ENCODE measurements at places on chromosomes 11 and 22.

DNA sequence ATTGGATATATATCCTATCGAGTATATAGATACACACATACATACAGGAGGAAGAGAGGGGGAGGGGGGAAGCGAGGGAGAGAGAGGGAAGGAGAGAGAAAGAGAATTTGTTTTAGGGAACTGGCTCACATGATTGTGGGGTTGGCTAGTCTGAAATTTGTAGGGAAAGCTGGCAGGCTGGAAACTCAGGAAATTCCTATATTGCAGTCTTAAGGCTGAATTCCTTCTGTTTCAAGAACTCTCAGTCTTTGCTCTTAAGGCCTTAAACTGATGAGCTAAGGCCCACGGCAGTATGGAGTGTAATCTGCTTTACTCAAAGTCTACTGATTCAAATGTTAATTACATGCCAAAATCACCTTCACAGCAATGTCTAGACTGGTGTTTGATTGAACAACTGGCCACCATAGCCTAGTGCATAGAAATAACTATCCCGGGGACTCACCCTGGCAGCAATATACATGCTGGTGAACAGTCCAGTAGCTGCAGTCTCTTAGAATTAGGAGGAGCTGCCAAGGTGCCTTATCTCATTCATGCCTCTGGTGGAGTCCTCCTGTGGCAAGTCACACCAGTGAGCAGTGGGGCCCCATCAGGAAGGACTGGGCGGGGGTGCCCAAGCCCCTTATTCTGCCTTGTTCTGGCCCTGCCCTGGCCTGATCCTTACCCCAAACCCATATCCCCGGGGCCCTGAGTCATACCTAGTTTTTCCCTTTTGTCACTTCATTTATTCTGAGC lies 59.7 kb upstream of the AMPD3 start:
- no peak for DNase-seq

DNA sequence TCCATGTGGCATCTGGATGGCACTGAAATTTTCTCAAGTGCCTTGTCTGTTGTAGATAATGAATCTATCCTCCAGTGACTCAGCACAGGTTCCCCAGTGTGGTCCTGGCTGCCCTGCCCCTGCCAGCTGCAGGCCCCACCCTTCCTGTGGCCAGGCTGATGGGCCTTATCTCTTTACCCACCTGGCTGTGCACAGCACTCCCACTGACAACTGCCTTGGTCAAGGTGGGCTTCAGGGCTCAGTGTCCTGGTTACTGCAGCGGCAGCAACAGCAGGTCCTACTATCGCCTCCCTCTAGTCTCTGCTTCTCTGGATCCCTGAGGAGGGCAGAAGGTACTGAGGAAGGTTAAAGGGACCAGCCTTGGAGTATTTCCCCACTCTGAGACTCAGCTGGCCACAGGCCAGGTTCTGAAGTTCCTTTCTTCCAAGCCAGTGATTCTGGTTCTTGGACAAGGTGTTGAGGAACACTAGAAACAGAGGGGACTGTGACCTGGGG lies 3.1 kb downstream of the HMBS start:
- DNase-seq, result no peak

DNA sequence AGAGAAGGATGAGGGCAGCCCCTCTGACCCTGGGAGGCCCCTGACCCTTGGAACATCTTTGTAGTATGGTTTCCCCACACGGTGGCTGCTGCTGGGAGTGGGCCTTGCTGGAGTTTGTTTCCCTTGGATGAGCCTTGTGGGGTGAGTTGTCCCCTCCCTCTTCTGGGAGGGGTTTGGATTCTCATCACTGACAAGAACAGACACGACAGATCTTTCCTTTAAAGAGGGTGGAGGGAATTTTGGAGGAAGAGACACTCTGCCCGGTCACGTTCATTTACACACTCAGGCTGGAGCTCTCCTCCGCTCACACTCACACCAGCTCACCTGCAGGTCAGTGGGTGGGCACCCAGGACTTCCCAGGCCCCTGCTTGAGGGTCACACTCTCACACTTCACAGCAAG lies 31.7 kb downstream of the POU2F3 start:
- DNase-seq, result no peak

DNA sequence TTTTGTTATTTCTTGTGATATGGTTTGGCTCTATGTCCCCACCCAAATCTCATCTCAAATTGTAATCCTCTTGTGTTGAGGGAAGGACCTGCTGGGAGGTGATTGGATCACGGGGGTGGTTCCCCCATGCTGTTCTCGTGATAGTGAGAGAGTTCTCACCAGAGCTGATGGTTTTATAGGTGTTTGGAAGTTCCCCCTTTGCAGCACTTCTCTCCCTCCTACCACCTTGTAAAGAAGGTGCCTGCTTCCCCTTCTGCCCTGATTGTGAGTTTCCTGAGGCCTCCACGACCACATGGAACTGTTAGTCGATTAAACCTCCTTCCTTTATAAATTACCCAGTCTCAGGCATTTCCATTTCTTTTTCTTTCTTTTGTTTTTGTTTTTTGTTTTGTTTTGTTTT lies 24.4 kb upstream of the SIK2 start:
- no peak for DNase-seq

DNA sequence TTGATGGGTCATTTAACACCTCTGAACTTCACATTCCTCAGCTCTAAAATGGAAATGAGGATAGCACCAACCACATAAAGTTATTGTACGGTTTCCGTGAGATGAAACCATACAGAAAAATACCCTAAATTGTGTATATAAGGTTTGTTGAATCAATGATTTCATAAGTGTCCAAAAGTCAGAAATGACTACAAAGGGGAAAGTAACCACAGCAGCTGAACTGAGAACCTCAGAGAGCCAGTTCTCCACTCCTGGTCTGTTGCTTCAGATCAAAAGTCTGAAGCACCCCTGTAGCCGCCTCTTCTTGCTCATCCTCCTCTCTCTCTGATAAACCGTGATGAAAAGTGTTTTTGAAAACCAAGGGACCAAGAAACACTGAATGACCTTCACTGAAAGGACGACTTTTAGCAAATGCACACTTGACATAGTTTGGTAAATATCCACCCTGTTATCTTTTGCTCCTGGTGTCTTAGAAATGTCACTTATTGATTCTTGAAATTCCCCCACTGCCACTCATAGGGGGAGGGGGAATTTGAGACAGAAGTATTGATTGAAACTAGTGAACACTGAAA lies 194.5 kb downstream of the NAV2 start:
- DNase-seq, result no peak

- no peak for DNase-seq
Measured at GRCh38 chr11:84524422-84525051, 1102.6 kb downstream of the DLG2 start.

- peak; percentile 67 for DNase-seq
Measured at GRCh38 chr11:8905528-8906165, 5.3 kb upstream of the AKIP1 start.

- DNase-seq, result no peak
Measured at GRCh38 chr11:46952553-46952952, 16.0 kb downstream of the CSTPP1 start.

DNA sequence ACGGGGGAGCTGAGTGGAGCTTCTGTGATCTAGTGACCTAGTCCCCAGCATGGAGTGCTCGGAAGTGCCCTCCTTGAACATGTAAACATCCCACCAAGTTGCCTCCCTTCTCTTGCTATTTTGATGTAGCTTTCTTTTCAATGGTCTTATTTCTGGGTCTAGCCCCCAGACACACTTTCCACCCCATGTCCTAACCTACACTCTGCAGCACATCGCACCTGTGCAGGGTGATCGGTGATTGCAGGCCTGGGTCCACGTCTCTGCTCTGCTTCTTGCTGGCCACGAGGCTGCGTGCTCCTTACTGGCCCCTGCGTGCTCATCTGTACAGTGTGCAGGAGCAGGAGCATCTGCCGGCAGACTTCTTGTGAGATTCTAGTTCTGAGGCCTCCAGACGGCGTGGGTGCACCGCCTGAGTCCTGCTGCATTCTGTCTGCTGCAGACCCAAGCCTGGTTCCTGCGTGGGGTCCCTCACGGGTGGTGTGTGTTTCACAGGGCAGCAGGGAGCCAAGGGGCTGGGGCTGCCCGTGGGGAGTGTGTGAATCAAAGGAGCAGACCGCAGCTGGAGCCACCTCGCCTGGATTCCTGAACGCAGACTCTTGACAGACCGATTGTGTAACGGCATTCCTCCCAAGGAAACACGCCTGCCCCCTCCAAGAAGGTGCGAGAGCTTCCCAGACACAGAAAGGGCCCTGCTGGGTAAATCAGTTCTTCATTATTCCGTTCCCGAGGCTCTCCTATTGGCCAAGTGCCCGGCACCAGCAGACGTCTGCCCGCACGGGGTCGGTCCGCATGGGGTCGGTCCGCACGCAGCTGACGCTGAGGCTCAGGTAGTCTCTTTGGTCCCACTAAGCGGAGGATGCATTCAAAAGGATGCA lies 44.4 kb upstream of the MYEOV start:
- no peak for DNase-seq

DNA sequence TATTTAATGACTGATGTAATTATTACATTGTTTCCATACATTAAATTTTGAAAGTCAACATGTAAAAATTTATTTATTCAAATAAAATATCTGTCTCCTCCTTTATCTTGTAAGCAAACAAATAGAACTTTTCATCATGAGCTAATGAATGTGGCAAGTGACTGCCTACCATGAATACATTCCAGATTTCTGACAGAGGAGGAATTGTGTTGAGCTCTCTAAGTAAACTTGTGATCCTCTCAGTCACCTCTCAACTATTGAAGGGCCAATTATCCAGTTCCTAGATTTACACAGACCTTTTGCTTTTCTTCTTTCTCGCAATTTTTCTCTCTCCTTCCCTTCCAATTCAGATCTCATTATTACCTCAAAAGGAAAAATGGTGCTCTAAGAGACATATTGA lies 21.5 kb downstream of the PRRG4 start:
- DNase-seq, result no peak

DNA sequence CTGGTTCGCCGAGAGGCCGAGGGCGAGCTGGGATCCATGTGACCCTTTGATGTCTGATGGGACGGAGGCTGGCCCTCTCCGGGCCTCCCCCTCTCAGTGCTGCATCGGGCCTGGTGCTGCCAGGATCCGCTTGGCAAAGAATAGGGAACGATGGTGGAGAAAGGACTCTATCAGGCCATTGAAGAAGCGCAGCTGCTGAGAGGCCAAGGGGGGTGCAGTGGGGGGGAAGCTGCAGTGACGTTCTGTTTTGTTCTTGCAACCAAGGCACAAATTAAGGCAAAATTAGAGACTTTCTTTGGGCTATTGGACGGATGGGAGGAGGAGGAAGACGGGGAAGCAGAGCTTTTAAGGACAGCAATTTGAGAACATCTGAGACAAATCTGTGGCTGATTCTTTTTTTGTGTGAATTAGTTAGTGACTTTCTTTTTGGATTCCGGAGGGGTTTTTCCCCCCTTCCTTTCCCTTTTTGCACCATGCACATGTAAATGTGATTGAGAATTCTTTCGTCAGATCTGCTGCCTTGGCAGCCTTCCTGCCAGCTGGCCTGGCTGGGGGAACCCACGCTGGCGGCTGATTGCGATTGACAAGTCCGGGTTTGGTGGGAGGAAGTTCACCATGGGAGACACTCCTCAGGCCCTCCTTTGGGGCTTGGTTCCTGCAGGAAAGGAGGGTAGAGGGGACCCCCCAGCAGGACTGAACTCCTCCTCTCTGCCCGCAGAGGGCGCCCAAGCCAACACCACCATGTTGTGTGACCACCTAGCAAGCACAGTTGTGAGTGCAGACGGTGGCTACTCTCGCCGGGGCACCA lies 214.6 kb downstream of the NTM start:
- no peak for DNase-seq

DNA sequence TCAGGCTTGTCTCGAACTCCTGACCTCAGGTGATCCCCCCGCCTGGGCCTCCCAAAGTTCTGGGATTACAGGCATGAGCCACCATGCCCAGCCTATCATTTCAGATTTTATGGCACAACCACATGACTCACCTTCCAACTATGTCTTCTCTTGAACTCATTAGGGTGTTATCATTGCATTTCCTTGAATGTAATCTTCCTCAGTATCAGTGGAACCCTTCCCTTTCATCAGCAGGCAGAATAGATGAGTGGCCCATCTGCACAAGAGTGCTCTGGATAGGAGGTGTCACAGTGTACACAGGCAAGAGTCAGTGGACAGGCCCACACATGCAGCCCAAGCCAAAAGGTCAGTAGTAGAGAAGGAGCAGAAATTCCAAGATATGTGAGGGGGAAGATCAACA lies 29.1 kb upstream of the AQP11 start:
- DNase-seq, result peak; percentile 17

GRCh38 chr22:37330200-37331033 lies 48.1 kb downstream of the CYTH4 start:
- no peak for DNase-seq

GRCh38 chr11:102118937-102119336 lies 8.7 kb downstream of the YAP1 start:
- DNase-seq, result no peak

GRCh38 chr11:3905080-3905953 lies 49.9 kb downstream of the STIM1 start:
- DNase-seq, result peak; percentile 64

DNA sequence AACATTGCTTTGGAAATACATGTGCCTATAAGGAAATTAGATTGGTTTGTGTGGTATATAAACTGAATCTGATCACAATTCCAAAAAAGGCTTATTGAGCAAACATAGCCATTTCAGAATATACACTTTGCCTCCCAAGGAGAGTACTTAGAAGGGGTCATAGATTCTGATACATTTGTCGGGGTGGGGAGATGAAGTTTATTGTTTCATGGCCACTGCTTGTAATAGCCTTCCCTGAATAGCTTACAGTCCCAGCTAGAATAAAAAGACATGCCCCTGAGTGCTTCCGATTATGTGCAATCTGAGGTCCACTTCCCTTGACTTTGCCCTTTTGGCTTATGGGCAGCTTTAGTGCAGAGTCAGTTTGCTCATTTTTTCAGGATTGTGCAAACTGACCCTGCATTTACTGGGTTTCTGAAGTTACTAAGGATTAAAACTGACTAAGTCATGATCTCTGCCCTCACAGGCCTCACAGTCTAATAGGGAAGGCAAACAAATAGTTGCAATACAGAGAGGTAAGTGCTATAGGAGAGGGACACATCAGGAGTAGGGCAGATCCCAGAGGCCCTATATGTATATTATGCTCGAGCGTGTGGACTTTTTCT lies 184.2 kb downstream of the BLID start:
- no peak for DNase-seq

DNA sequence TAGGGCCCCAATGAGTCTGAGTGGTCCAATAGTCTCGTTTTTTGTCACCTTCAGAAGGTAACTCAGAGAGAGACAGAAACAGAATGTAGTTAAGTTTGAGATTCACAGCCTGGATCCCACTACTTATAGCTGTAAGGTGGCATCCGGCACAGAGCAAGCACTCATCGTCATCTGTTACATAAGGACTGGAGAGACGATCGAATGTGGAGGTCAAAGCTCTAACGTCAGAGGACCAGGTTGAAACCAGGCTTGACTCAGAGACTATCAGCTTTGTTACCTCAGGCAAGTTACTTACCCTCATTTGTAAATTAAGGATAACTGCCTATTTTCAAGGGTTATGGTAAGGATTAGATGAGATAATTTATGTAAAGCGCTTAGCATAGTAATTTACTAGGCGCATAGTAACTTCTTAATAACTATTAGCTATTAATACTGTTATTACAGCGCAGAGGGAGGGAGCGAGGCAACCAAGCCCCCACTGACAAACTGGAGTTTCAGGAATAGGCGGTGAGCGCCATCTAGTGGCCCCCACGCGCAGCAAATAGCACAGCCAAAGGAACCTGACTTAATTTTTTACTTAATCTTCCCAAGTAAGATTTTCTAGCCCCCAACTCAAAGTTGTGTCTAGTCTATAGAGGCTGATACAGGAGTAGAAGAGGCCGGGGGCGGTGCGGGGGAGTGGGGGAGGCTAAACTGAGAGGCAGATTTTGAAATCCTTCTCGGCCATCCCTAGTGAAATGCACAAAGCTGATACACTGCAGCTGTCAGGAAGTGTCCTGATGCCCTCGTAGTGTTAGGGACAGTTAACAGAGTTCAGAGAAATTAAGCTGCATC lies 29.0 kb upstream of the API5 start:
- peak; percentile 3 for DNase-seq
